ENCODE measurements at places on chromosomes 13 and 19. TPM values are rescaled to one million over a fixed set of nuclear protein-coding genes. Genes with fewer than 3 reads are reported as not detected.

Gene SOX1
- not detected for total RNA-seq

Gene IL17D
- 4.0 TPM for total RNA-seq

Gene CEBPA
- total RNA-seq: under 0.01 TPM

Gene WDR88
- not detected for total RNA-seq

Gene KIR3DL1
- total RNA-seq: not detected

Gene RXFP2
- not detected for total RNA-seq

Gene ANKRD24
- total RNA-seq: 0.88 TPM

Gene GNG7
- total RNA-seq: 0.49 TPM

Gene FUT6
- total RNA-seq: not detected

Gene LYPD5
- 0.32 TPM for total RNA-seq

Gene ACP7
- 0.06 TPM for total RNA-seq

Gene GFY
- not detected for total RNA-seq

Gene DGKH
- total RNA-seq: 36.6 TPM

Gene TLE6
- total RNA-seq: 0.97 TPM

Gene RFXAP
- 1.1 TPM for total RNA-seq

Gene ZNF708
- total RNA-seq: 13.2 TPM

Data from bladder microvascular endothelial cell (primary cell).